HFFc6 (cell line): ENCODE measurements at places on chromosomes 7 and 10. TPM values are rescaled to one million over a fixed set of nuclear protein-coding genes. Genes with fewer than 3 reads are reported as not detected.
A peak's percentile ranks its signal among the peaks of the same experiment; 100 is the strongest.

ACADSB gene
- 15.6 to 23.0 TPM (median 21.1 TPM) in 3 replicates for total RNA-seq

MYL10 gene
- total RNA-seq = not detected in 3 replicates

DNA sequence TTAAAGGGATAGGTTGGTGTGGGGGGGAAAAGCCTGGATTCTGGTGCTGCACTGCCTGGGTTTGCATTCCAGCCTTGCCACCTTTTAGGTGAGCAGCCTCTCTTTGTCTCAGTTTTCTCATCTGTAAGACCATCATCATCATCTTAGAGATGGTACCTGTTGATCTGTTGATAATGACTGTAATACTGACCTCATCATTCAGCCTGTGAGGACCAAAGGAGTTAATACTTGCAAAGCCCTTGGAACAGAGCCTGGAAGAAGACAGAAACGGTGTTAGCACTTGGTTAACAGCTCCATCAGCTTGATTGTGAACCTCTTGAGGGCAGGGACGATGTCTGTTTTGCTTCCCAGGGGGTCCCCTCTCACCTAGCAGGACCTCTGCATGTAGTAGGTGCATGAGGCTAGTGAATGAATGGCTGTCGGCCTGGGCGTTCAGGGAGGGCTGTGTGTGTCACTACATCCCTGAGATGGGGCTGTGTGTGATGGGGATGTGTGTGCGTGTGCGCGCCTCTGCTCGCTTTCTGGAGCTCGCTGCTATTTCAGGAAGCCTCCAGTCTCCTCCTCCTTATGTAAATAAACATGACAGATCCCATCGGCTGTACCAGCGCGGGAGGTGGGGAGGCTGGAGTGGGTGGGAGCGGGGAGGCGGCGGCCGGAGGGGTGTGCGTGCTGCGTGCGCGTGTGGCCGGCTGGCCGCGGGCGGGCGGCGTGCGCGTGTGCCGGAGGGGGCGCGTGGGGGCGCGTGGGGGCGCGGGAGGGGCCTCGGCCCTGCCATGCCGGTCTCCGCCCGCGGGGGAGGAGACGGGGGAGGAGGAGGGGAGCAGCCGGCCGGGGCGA, 61.2 kb downstream of the NEURL1 start:
- peak overlapping the region; percentile 78 for H3K4me3 ChIP-seq
- no peak overlapping the region for H3K27ac ChIP-seq
- peak; percentile 54 for DNase-seq
- peaks cover 45% of the 10 kb centered on the region for H3K27me3 ChIP-seq

GRCh38 chr10:103231047-103231551, 14.6 kb upstream of the RPEL1 start:
- peak overlapping the region; percentile 49 for H3K4me3 ChIP-seq
- peaks cover 66% of the 10 kb centered on the region for H3K4me1 ChIP-seq
- peak; percentile 94 for DNase-seq
- H3K27ac ChIP-seq = peak overlapping the region; percentile 92
- no peaks in the 10 kb centered on the region for H3K36me3 ChIP-seq
- no peaks in the 10 kb centered on the region for H3K27me3 ChIP-seq

KLLN gene
- total RNA-seq = 0.64 to 0.78 TPM (median 0.71 TPM) in 3 replicates

DNA sequence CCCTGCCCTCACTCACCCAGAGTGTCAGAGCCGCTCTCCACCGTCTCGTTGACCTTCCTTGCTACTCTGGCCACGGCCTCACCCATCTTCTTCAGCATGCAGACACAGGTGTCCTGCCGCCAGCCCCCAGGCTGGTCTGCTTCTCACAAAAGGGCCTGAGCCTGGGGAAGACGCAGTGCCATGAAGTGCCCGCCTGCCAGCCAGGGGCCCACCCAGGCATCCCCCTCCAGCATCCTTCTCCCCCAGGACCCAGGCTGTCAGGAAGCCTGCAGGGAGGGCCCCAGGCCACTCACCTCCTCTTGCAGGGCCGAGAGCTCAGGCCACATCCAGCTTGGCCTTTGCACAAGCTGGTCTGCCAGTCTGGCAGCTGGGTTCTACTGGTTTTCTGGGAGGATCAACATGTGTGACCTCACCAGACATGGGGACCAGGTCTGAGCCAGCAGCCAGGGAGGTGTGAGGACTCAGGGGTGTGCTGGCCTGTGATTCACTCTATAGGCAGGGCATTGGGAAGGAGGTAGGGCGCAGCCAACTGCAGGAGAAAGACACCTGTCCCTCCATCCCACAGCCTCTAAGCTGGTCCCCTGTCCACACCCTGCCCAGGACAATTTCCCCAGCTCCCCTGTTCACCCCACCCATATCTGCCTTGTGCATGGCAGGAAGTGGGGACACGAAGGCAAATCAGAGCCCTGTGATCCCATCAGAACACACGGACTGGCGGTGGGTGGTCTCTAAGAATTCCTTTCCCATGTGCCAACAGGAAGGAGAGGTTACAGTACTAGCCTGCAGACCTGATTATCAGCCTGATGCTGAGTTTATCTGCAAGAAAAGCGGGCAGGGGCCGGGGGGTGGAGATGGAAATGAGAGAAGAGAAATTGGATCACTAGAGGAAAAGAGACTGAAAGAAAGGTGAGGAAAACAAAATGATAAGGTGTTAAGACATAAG, 5.7 kb downstream of the LRRC20 start:
- no peak overlapping the region for H3K4me3 ChIP-seq
- no peak overlapping the region for H3K27ac ChIP-seq
- DNase-seq = peak; percentile 11
- H3K4me1 ChIP-seq = peaks cover 43% of the 10 kb centered on the region

SCART1 gene
- 0.72 to 1.0 TPM (median 0.81 TPM) in 3 replicates for total RNA-seq

GRCh38 chr7:680411-681127, 45.9 kb upstream of the DNAAF5 start:
- H3K27me3 ChIP-seq = peaks cover 2% of the 10 kb centered on the region
- H3K4me3 ChIP-seq = no peak overlapping the region
- H3K36me3 ChIP-seq = peaks cover 37% of the 10 kb centered on the region
- no peaks in the 10 kb centered on the region for H3K4me1 ChIP-seq
- DNase-seq = no peak

- peaks cover 1% of the 10 kb centered on the region; the same call in 1 of the 2 replicates for H3K36me3 ChIP-seq
- DNase-seq = no peak
- no peak overlapping the region; the same call in 1 of the 2 replicates for H3K27ac ChIP-seq
- H3K4me3 ChIP-seq = no peak overlapping the region
Measured at GRCh38 chr10:44950326-44951225, 9.0 kb upstream of the RASSF4 start.

- H3K4me1 ChIP-seq = peaks cover 38% of the 10 kb centered on the region
- no peak overlapping the region; the same call in 1 of the 2 replicates for H3K27ac ChIP-seq
- H3K4me3 ChIP-seq = no peak overlapping the region
- no peaks in the 10 kb centered on the region for H3K36me3 ChIP-seq
Measured at GRCh38 chr10:103490986-103491314, 2.6 kb upstream of the NEURL1 start.

DNA sequence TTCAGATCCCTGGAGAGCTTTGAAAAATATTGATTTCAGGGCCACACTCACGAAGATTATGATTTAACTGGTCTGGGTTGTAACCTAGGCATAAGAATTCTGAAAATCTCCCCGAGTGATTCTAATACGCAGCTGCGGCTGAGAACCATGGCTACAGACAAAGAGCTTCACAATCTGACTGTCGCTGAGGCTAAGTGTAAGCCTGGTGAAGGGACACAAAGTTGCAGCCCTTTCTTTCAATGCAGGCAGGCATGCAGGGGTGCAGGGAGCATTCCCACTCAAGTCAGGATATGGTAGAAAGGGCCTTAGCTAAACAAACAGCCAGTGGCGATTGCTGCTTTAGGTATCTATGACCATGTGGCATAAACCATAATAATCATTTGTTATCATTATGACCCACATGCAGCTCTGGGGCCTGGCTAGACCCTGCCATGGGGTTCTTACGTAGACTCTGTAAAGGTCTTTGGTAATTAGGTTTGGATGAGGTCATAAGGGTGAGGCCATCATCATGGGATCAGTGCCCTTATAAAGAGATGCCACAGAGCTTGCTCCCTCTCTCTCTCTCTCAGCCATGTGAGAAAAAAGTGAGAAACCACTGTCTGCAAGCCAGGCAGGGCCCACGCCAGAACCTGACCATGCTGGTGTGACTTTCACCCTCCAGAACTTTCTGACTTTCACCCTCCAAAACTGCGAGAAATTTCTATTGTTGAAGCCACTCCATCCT, 88.4 kb upstream of the LANCL2 start:
- H3K4me1 ChIP-seq = peaks cover 15% of the 10 kb centered on the region
- no peak for DNase-seq
- H3K27me3 ChIP-seq = peaks cover 24% of the 10 kb centered on the region
- no peak overlapping the region for H3K27ac ChIP-seq
- H3K4me3 ChIP-seq = no peak overlapping the region

DNA sequence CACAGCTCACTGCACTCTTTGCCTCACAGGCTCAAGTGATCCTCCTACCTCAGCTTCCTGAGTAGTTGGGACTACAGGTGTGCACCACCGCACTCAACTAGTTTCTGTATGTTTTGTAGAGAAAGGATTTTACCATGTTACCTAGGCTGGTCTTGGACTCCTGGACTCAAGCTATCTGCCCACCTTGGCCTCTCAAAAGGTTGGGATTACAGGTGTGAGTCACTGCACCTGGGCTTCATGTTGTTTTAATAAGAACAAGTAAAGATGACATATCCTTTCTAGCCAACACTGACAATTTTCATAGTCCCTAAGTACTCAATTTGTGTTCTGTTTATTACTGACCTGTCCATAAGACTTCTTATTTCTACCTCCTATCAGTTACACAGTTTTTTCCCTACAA, 16.8 kb downstream of the SEMA3C start:
- H3K4me1 ChIP-seq = peaks cover 51% of the 10 kb centered on the region
- H3K4me3 ChIP-seq = no peak overlapping the region
- peak overlapping the region; percentile 67; the same call in 1 of the 2 replicates for H3K27ac ChIP-seq
- DNase-seq = no peak

LRGUK gene
- 0.05 to 0.32 TPM (median 0.09 TPM) in 3 replicates for total RNA-seq

DNA sequence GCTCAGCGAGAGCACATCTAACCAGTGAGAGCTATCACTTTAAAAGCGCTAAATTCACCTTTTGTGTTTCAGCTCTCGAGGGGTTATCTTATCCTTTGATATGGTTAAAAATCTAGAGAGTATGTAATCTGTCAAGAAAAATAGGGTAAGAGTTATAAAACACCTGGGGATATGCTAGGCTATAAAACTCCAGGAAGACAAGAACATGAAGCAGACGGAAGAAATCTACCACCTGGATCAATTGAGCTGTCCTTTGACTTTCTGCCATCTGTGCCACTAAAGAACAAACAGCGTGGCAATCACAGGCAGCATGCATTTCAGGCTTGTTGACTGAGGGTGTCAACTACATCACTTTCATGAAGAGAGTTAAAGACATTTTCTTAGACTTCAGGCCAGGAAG, 83.1 kb downstream of the ZNF248 start:
- H3K27me3 ChIP-seq = no peaks in the 10 kb centered on the region
- no peak overlapping the region for H3K4me3 ChIP-seq
- H3K27ac ChIP-seq = no peak overlapping the region
- H3K36me3 ChIP-seq = no peaks in the 10 kb centered on the region

- H3K27me3 ChIP-seq = no peaks in the 10 kb centered on the region
- H3K4me3 ChIP-seq = no peak overlapping the region
- H3K36me3 ChIP-seq = no peaks in the 10 kb centered on the region
- H3K27ac ChIP-seq = no peak overlapping the region
- no peak for DNase-seq
- H3K4me1 ChIP-seq = no peaks in the 10 kb centered on the region
Measured at GRCh38 chr7:103065667-103066066, 8.9 kb downstream of the FBXL13 start.

PIP gene
- total RNA-seq = not detected in 3 replicates

DNA sequence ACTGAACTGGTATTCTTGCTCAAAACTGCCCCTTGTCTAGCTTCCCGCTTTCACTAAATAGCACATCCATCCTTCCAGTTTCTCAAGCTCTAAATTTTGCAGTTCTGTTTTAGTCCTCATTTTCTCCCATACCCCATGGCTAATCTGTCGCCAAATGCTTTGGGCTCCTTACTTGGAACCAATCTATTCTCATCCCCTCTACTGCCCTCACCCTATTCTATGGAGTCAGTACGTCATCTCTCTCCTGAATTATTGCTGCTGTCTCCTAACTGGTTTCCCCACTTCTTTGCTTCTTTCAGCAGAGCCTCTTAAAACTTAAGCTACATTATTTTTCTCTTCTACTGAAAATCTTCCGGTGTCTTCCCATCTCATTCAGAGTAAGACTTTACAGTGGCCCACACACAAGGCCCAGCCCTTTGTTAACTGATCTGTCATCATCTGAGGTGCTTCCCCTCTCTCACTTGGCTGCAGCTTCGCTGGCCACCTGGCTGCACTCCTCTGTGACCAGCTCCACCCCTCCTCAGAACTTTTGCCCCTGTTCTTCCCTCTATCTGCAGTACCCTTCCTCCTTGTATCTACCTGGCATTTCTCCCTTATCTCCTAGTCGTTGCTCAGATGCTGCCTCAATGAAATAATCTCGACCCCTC, 9.9 kb downstream of the STARD3NL start:
- no peaks in the 10 kb centered on the region for H3K27me3 ChIP-seq
- H3K36me3 ChIP-seq = peaks cover 42% of the 10 kb centered on the region
- H3K4me3 ChIP-seq = no peak overlapping the region
- DNase-seq = no peak
- peak overlapping the region; percentile 6; the same call in 1 of the 2 replicates for H3K27ac ChIP-seq

ZNF789 gene
- 5.9 to 6.5 TPM (median 6.4 TPM) in 3 replicates for total RNA-seq

DNA sequence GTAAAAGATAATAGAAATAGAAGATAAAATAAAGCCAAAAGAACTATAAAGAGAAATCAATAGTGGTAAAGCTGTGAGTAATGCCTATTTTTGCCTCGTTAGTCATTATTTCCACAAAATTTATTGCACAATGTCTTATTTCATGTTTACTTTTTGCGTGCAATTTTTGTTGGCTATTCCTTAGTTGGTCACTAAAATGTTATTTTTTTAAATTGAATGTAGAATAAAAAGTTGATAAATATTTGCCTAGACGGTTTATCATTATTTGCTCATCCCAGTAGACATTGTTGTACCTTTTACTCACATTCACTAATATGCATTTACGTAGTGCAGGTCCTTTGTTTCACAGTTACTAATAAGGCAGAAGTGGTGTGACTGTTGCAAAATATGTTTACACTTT, 227.8 kb upstream of the BMPER start:
- no peaks in the 10 kb centered on the region for H3K36me3 ChIP-seq
- H3K4me3 ChIP-seq = no peak overlapping the region
- peaks cover 11% of the 10 kb centered on the region; the same call in 1 of the 2 replicates for H3K4me1 ChIP-seq

- H3K27ac ChIP-seq = no peak overlapping the region
- no peaks in the 10 kb centered on the region; the same call in 1 of the 2 replicates for H3K27me3 ChIP-seq
- no peak overlapping the region for H3K4me3 ChIP-seq
Measured at GRCh38 chr7:88040694-88041093, 106.6 kb downstream of the ADAM22 start.

C10orf53 gene
- not detected in 3 replicates for total RNA-seq

GIMAP6 gene
- total RNA-seq = not detected in 3 replicates
